ENCODE measurements at places on chromosomes 11 and 22.

DNA sequence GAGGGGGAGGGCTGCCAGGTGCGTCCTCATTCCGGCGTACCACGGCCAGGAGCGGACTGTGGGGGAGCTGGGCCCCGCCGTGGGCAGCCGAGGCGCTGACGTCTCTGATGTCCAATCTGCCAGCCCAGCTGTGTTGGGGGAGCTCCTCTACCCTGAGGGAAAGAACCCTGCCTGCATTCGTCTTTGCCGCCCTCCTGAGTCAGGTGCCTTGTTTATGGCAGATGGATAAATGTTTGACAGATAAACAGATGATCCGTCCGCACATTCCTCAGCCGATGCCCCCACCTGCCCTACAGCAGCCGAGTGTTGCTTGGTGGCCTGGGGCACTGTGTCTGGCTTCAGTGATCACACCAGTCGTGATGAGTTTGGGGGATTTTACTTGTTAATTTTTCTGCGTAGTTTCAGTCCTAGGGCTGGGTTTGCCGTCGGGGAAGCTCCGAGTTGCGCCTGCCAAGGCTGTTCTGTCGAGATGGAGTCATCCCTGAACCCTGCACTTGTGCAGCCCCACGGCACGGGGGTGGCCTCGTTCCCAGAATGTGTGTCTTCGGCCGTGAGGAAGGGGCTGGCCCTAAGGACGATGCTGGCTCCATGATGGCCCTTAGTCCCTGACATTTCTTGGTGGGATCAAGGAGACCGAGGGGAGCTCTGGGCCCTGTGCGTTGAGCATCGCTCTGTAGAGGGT, 1083.9 kb downstream of the BRD1 start:
- no peak for DNase-seq

- no peak for DNase-seq
Observed at GRCh38 chr22:19887256-19887985, 32.7 kb upstream of the GNB1L start.

GRCh38 chr11:92251980-92252379, 27.4 kb downstream of the FAT3 start:
- no peak for DNase-seq

- no peak for DNase-seq
Observed at GRCh38 chr11:116376054-116376453, 396.7 kb downstream of the BUD13 start.

GRCh38 chr11:122494221-122494620, 161.3 kb upstream of the UBASH3B start:
- DNase-seq: no peak

GRCh38 chr11:80495116-80495515, 1054.3 kb upstream of the TENM4 start:
- DNase-seq: no peak

GRCh38 chr22:22166941-22167713, 77.5 kb upstream of the VPREB1 start:
- DNase-seq: no peak

DNA sequence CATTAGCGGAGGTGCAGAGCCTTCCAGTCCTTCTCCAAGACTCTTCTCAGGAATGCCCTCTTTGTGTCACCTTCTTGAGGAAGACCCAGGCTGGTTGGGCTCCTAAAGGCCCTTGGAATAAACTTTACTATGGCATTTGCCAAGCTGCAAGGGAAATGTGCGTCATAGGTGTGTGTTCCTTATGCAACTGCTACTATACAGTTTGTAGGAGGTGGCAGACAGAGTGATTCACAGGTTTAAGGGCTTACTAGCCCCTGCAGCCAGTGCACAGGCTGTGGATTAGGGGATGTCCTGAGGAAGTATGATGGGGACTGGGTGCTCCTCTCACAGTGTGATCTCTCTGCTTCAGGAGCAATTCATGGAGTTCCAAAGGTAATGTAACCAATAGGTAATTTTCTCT, 74.6 kb downstream of the TENM4 start:
- no peak for DNase-seq

DNA sequence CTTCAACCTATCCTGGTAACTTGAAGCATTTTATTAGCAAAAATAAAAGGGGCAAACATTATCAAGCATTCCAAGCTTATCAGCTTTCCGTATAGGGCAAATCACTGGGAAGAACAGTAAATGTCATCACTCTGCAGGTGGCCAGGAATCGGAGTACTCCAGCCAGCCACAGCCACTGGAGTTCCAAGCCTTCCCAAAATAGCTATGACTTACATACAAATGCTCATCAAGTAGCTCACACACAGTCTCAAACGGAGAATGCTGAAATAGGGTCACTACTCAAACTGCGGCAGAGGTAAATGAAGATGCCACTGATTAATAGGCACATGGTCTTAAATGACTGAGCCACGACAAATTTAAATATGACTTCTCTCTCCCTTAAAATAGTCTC, 2.1 kb downstream of the USP28 start:
- DNase-seq: no peak

DNA sequence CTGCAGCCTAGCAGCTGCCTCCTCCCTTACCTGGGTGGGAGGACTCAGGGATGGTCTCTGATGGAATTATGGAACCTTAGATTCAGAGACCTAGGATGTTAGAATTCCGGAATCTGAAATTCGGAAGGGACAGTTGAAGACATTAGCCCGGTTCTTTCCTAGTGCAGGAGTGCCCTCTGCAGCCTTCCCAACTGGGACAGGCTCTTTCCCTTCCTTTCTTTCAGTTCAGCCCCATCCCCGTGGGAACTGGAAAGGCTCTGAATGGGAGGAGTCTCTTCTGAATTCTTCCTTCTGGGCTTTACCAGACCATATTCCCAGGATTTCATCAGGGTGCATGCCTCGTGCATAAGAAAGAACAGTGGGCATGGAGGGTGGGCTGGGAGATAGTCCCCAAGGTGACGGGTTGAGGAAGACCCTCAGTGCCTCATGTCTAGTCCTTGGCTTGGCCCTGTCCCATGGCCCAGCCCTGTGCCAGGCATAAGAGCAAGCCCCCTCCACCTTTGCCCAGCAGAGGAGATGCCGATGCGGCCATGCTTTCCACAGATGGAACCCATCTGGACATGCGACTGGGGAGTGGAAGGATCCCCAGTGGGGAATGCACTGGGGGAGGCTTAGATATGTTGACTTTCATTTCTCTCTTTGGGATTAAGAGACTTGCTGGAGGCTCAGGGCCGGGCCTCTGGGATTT, 14.4 kb downstream of the DNAJB13 start:
- DNase-seq: peak; percentile 36

- no peak for DNase-seq
Observed at GRCh38 chr22:31238057-31238456, 26.0 kb downstream of the LIMK2 start.

GRCh38 chr11:105357764-105358163, 218.2 kb upstream of the CARD18 start:
- no peak for DNase-seq

DNA sequence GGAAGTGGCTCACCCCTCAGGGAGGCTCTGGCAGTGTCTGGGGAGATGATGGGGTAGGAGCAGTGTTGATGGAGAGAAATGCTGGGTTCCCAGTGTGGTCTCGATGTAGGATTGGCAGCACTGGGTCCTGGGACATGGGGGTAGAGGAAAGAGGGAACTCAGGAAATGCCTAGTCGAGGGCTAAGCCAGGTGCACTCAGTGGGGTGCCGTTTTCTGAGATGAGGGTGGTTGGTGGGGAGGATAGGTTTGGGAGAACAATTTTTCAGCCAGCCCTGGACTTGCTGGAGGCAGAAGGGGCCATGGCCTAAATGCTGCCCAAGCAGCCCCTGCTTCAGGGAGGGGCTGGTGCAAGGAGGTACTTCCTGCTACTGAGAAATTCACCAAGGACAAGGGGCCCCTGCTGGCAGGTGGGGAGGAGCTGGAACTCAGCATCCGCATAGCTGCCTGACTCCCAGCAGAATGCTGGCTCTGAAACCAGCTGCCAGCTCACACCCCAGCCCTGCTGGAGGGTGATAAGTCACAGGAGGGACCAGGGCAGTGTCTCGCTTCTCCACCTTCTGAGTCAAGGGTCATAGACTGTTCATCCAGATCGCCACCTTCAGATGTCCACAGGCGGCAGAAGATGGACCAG, 6.0 kb downstream of the CCDC157 start:
- no peak for DNase-seq

GRCh38 chr22:24583221-24584165, 9.4 kb downstream of the LRRC75B start:
- no peak for DNase-seq

DNA sequence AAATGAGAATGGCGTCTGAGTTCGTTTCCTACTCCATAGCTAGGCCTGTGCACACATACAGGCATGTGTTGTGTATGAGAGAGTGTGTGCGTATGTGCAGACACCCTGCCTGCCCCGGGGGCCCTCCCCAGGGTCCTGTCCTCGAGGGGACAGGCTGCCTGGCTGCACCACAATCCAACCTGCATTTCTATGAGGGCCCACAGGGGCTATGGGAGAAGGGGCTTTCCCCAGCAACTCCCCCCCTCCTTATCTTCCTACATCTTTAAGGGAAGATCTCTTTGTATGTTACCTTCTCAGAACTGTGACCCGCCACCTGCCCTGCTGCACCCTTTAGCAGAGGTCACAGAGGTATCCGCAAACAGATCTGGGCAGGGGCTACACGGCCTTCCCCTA, 14.9 kb downstream of the ADORA2A start:
- no peak for DNase-seq

DNA sequence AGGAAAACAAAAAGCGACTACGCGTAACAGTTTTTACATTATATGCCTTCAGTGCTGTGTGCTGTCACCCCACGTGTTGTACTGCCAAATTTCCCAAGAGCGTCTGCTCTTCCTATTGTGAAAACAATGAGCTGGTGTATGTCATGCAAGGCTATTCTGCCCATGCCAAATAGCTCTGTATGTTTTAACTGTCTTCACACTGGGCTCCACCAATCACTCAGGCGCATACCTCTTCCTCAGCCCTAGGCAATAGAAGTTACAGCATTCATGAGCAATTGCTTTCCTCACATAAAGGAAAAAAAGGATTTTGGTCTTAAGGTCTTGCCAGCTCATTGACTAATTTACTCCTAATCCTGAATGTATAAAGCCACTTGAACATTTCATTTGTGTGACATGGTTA, 606.8 kb downstream of the NTM start:
- no peak for DNase-seq

DNA sequence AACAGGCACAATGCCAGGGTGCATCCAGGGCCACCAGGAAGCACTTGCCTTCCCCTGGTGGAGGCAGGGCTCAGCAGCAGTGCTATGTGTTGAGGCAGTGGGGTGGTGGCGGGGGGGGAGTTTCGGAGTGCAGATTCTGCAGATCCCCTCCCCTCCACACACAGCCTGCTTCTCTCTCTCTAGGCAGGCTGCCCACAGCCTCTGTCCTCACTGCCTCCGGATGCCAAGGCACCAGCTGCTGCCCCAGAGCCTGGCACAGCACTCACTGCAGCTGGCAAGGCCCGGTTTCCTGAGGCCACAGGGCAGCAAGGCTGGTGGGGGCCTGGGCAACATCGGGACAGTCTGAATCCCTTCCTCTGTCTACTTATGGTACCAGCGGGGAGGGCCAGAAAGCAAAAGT, 35.8 kb downstream of the NRXN2 start:
- no peak for DNase-seq

- DNase-seq: no peak
Observed at GRCh38 chr11:39165021-39165420, 2294.4 kb downstream of the LRRC4C start.

DNA sequence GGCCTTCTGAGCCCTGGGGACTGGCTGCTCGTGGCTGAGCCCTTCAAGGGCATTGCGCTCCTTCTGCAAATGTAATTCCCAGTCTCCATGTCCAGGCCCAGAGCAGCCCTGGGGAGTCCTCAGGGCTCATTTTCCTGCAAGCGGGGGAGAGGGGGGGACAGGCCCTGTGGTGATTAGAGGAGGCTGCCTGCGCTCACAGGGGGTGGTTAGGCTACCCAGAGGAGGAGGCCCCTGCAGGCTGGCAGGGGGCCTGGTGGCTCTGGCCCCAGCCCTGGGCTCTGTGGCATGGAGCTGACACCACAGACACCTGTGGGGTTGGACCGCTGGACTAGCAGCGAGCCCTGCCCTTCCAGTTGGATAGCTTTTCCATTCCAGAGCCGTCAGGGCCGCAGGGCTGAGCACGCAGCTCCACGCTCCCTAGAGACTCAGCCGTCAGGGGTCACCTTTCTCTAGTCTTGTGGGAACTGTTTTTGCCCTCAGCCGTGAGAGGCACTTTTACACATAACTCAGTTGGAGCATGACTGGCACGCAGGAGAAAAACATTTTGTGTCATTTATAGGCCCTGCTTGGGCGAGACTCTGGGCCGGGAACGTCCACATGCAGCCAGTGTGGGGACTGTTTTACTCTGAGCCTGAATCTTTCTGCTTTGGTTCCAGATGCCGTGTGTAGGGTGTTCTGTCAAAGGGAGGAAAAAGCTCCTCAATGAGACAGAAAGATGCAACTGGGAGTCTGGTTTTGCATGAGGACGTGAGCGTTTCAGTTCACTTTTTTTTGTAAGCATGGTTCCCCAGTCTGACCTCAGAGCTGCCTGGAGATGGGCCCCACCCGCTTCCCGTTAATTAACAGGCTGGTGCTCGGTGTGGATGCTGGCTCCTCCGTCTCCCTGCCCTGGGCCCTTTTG, 58.1 kb downstream of the LRP5 start:
- no peak for DNase-seq

DNA sequence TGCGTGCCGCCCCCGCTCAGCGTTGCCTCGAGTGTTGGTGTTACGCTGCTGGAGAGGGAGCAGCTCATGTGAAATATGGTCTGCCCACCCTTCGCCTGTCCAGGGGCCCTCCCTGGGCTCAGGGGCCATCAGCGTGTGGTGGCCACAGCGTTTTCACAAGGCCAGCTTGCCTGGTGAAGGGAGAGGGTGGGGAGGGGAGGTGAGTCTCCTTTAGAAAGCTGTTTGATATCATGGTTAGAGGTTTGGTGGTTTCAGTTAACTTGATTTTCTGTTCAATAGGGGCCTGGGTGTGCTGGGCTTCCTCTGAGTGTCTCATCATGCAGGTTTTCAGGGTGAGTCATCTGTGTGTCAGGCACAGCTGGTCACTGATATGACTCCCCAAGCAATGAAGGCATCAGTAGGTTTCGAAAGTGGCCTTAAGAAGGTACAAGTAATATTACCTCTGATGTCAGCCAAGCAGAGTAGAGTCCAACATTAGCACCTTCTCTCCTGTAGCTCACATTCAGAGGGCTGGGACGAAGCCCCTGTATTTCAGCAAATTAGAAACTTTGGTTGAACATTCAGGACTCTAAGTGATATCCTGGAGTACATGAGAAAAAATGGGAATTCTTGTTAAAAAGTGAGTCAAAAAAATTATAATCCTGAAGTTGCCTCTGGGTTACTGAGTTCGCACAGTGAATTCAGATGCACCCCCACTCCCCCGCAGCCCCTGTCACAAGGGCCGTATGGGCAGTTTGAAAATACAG, 172.5 kb downstream of the TBC1D22A start:
- DNase-seq: no peak
